ENCODE measurements at places on chromosomes 6 and 20. TPM values are rescaled to one million over a fixed set of nuclear protein-coding genes. Genes with fewer than 3 reads are reported as not detected.
A peak's percentile ranks its signal among the peaks of the same experiment; 100 is the strongest.

GRCh38 chr6:15990179-15990578 lies 138.7 kb upstream of the MYLIP start:
- no peak for DNase-seq

SPTLC3 gene
- total RNA-seq: 28.7 TPM

GRCh38 chr20:46572153-46572552 lies 21.7 kb upstream of the OCSTAMP start:
- peak; percentile 20 for DNase-seq

MCM8 gene
- 15.9 TPM for total RNA-seq

DNA sequence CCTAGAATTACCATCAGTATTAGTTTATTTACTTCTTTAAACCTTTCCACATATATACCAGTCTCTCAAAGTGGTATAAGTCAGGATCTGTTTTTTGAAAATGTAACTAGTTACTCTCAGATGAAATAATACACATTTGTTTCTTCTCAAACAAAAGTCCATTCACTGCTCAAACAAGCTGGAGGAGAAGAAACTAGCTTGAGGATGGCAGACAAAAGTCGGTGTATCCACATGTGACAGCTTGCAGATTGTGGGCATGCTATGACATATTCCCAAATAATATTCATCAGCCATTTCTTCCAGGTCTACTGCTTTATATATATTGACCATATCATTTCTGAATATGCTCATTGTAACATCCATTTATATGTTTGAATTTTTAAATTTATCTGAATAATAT lies 197.4 kb upstream of the KCNQ5 start:
- DNase-seq: no peak

DNA sequence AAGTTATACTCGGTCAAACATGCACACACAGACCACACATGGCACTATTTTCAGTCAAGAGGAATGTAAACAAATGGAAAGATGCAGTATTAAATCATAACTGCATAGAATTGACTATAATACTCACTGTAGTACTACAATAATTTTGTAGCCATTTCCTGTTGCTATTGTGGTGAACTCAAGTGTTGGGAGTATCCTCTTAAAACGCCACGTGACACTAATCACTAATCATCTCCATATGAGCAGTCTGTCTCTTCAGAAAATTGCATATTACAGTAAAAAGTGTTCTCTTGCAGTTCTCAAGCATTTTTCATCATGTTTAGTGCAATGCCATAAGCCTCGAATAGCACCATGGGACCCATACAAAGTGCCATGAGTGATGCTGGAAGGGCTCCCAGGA lies 258.7 kb upstream of the ID4 start:
- DNase-seq: no peak
